ENCODE measurements at places on chromosomes 3 and 15. TPM values are rescaled to one million over a fixed set of nuclear protein-coding genes. Genes with fewer than 3 reads are reported as not detected.

GRCh38 chr15:44537735-44538240, 841 bp downstream of the EIF3J start:
- DNase-seq: no peak

DNA sequence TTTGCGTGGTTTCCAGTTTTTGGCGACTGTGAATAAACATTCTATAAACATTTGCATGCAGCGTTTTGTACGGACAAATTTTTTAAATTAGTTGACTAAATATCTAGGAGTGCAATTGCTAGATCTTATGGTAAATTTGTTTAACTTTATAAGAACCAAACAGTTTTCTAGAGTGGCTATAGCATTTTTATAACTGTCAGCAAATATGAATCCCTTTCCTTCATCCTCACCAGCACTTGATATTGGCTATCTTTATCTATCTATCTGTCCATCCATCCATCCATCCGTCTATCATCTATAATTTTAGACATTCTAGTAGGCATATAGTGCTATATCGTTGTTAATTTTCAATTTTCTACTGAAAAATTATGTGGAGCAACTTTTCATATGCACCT, 158.4 kb upstream of the CHRNA7 start:
- no peak for DNase-seq

DNA sequence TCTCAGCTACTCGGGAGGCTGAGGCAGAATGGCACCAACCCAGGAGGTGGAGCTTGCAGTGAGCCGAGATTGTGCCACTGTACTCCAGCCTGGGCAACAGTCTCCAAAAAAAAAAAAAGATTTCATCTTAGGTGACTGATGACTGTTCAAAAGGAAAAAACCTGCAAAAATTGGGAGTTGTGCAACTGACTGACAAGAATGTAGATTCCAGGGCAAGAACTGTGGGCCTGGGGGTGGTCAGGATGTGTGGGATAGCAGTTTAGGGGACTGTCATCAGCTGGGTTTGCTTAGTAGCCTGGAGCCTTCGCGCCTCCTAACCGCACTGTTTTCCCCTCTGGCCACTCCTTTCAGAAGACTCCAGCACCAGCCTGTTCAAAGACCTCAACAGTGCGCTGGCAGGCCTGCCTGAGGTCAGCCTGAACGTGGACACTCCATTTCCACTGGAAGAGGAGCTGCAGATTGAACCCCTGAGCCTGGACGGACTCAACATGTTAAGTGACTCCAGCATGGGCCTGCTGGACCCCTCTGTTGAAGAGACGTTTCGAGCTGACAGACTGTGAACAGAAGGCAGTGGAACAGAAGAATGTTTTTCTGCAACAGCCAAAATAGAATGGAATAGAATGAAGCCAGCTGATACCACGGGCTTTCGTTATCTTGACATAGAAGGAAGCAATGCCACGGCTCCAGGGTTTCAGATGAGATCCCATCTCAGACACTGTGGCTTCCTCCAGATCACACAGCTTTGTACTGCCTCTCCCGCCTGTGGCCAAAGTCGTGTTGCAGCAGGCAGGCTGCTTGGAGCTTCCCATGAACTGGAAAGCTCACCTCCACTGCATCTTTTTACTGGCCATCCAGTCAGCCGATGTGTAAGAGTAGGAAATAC, 75.3 kb upstream of the BLM start:
- no peak for DNase-seq

GRCh38 chr3:101813817-101814440, 34.9 kb downstream of the NXPE3 start:
- no peak for DNase-seq

- DNase-seq: no peak
These were observed 701.3 kb downstream of the EDEM1 start for GRCh38 chr3:5888851-5889250.

Gene STRA6
- total RNA-seq: not detected

- DNase-seq: peak; percentile 35
These were observed 57.2 kb upstream of the SLC7A14 start for GRCh38 chr3:170642882-170643601.

Gene HTR3C
- not detected for total RNA-seq

- DNase-seq: no peak
These were observed 208.4 kb upstream of the CD96 start for GRCh38 chr3:111333642-111334041.

- no peak for DNase-seq
These were observed 207.2 kb downstream of the TBC1D5 start for GRCh38 chr3:17535274-17535673.

- no peak for DNase-seq
These were observed 80.2 kb downstream of the WNT5A start for GRCh38 chr3:55406696-55407425.

DNA sequence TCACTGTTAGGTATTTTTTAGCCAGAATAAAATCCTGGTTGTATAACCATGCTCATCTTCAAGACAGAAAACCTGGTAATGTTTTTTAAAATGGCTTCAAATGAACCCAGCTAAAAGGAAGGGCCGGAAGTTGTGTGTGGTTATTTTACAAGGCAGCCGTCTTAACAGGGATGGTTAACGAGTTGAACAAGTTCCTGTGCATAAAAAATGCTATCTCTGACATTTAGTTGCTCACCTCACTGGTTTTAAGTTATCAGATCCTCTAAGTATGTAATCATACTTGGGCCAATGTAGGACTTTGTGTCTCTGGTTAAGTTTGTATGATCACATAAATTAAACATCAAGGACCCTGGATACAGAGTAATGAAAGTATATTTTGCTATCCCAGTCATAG, 2.1 kb downstream of the ATP11B start:
- DNase-seq: no peak

- DNase-seq: no peak
These were observed 233.3 kb downstream of the RBMS3 start for GRCh38 chr3:29514170-29514569.

DNA sequence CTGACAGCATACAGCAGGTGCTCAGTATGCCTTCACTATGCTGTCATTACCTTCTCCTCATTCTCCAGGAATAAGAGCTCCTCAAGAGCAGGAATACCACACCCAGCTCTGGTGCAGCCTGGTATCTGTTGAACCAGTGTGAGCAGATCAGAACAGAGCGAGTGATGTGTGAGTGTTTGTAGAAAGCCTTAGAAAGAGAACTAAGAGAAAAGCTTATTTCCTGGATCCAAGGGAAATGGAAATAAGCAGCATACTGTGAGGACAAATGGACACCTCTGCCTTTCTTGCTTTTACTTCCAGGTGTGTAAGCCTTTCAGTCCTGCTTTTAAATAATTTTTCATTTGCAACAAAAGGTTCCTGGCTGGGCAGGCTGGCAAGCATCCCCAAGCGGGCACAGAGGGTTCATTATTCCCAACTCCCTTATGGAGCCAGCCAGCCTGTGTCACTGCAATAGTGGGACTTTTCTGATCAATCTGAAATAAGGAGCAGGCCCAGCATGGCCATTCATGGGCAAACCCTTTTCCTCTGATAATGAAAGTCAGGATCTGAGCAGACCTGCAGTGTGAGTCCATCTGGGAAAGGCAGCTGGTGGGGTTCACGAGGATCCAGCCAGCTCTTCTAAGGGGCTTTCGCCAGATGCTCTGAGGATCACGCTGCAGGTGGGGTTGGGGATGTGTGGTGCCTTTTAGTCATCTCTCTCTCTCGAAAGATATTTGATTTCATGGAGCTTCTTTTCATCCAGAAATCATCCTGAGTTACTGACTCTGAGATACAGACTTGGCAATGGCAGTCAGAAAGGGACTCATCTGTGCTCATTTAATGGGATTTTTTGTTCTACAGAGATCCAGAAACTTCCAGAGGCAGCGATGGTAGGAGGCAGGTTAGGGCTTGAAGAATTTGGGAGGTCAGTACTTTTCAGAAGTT, 594.9 kb upstream of the CFAP20DC start:
- DNase-seq: no peak

DNA sequence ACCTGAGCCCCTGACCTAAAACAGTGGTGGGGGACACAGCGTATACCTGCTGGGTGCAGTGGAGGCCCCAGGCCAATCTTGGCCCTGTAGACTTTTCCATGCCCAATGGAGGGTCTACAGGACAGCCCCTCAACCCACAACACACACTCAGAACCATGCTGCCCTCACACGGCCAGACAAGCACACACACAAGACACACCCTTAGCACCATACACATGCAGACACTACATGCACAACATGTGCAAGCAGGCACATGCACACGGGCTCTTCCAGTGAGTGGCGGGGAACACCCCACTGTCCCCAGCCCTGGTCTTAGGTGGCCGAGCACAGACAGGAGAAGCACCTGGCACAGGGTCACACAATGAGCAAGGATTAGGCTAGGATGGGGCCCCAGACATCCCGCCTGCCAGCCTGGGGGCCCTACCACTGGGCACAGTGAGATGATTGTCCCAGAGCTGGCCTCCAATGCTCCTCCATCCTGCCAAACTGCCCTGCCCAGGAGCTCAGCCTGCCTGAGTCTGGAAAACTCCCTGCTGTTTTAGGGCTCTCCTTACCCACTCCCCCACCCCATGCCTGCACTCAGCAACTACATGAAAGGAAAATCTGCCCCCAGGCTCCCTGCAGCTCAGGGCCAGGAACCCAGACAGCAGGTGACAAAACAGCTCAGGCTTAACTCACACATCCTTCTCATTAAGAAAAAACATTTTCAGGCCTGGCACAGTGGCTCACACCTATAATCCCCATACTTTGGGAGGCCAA, 15.8 kb downstream of the IQSEC1 start:
- peak; percentile 12 for DNase-seq

- no peak for DNase-seq
These were observed 1.1 kb downstream of the SLC6A1 start for GRCh38 chr3:10993729-10994065.

GRCh38 chr3:48058091-48058490, 41.9 kb upstream of the MAP4 start:
- DNase-seq: no peak

Gene OSBPL10
- 6.0 TPM for total RNA-seq

DNA sequence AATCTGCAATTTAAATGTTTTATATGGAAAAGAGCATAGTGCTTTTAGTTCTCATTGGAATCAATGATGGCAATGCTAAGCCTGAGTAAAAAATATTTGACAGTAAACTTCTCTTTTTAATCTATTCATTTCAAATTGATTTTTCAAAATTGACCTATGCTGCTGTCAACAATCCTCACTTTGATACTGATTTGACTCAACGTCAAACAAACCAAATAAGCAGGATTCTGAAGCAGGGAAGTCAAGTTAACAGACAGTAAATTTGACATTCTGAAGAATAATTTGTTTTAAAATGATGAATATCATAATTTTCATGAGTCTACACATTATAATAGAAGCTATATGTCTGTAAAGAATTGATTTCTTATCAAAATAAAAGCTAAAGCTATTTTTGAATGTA, 1053.1 kb downstream of the DIPK2A start:
- DNase-seq: no peak
